ENCODE measurements at places on chromosomes 7 and 10. TPM values are rescaled to one million over a fixed set of nuclear protein-coding genes. Genes with fewer than 3 reads are reported as not detected.

DNA sequence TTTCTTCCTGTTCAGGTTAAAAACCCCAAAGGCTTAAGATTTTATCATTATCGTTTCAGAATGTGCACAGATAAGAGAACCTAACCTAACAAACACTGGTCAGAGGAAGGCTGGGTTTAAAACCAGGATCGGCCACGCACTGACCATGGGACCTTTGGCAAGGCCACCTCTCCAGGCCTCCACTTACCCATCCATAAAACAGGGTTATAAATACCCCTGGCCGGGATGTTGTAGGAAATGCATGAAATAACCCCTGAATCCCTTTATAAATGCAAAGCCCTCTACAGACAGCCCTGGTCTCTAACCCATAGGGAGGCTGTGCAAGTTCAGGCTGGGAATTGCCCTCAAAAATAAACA lies 418 bp downstream of the DEPP1 start:
- DNase-seq: no peak

GRCh38 chr10:54368984-54369383 lies 432.0 kb downstream of the PCDH15 start:
- DNase-seq: no peak

GRCh38 chr10:75070476-75070875 lies 41.0 kb upstream of the SAMD8 start:
- DNase-seq: peak; percentile 41

GRCh38 chr7:156935250-156935649 lies 14.3 kb upstream of the NOM1 start:
- DNase-seq: no peak

DNA sequence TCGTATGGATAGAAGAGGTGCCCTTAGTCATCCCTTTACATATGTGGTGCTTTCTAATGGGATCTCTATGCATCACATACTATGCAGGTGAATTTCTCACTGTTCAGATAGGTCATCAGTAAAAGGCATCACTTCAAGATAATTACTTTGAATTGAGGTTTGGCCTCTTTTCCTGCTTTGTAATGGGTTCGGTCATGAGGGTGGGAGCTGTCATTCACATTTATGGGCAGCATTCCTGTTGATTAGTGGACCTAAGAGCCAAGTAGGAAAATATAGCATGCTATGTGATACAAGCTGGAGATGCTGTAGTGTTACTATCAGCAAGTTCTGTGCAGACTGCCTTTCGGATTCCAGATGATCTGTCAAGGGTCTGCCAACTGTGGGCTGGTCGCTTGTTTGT lies 156.3 kb downstream of the LCOR start:
- DNase-seq: no peak

DNA sequence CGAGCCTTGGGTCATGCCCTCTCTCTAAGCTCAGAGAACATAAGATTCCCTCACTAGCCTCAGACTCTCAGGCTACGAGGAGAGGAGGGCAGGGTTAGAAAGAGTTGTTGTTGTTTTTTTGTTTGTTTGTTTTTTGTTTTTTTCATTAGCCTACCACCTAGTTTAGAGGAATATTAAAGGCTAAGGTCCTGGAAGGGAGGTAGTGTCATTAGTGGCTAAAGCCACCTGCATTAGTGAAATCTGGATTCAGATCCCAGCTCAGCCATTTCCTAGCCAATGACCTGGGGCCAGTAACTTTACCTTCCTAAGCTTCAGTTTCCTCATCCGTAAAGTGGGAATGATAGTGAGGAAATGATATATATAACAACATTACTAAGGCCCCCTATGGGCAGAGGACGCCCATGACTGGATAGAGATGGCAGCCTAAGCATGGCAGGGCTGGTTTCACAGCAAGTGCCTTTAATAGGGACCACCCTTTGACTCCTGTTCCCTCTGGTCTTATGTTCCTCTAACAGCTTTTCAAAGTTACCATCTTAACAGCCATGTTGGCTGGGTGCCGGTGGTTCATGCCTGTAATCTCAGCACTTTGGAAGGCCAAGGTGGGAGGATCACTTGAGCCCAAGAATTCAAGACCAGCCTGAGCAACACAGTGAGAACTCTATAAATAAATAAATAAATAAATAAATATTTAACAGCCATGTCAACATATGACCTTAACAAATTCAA lies 5.1 kb downstream of the DDIT4 start:
- DNase-seq: no peak

DNA sequence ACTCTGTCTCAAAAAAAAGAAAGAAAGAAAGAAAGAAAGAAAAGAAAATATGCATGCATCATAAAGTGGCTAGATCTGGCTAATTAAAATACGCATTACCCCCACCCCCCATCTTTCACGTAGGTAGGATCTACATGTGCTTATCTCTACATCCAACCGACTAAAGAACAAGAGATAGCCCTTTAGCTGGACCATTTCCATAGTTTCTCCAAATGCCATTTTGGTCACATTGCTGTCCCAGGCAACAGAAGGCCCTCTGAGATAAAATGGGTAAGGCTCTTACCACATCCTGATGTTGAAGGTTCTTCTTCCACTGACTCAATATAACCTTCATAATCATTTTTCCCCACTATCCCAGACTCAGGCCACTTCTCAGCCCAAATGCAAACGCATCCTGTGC lies 31.5 kb downstream of the PIK3AP1 start:
- no peak for DNase-seq

- peak; percentile 51 for DNase-seq
Measured at GRCh38 chr7:94907811-94908322, 473 bp downstream of the PPP1R9A start.

DNA sequence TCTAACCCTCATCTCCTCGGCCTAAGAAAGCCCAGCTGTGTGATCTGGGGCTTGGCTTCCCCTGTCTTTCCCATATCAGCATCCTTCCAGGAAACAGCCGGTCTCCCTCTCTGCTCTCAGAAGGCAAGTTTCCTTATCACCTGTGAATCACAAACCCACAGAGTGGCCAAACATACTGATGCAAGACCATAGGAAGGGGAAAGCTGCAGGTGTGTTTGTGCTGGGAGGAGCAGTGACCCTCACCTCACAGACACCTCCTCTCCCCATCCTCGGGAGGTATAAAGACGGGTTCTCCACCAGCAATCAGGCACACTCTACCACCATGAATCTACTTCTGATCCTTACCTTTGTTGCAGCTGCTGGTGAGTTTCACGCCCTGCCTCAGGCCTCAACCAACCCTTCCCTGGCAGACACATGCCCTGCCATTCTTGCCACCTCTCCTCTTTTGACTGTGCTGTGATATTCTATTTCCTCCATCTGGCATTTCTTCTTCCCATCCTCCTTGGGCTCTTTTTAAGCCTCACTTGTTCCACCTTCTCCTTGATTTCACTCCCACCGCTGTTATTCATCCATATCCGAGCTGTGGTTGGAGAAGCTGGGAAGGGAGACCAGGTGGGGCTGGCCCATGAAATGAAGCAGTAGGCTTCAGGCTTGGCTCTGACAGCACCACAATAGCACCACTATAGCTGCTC lies at the start of gene PRSS2:
TSS of gene PRSS2 (plus strand) at position 310 of the 692 bp plus-strand sequence. CDS start at position 323, 13 bp downstream.
- DNase-seq: no peak

DNA sequence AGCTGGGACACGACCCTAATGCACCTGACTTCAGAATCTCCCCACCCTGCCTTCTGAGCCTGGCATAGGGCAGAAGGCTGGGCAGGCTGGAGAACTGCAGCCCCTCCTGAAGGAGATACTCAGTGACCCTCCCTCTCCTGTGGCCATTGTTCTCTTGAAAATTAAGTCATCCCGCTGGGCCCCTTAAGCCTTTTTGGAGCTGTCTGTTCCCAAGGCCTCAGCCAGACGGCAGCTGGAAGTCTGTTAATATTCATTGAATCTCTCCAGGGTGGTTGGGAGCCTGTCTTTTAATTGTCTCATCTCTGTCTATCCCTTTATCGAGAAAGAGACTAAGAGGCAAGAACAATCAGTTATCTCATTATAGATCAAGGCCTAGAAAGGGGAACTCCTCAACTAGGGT lies 118.1 kb upstream of the PCBD1 start:
- DNase-seq: no peak

- DNase-seq: no peak
Measured at GRCh38 chr10:127123626-127124025, 72.8 kb downstream of the INSYN2A start.

DNA sequence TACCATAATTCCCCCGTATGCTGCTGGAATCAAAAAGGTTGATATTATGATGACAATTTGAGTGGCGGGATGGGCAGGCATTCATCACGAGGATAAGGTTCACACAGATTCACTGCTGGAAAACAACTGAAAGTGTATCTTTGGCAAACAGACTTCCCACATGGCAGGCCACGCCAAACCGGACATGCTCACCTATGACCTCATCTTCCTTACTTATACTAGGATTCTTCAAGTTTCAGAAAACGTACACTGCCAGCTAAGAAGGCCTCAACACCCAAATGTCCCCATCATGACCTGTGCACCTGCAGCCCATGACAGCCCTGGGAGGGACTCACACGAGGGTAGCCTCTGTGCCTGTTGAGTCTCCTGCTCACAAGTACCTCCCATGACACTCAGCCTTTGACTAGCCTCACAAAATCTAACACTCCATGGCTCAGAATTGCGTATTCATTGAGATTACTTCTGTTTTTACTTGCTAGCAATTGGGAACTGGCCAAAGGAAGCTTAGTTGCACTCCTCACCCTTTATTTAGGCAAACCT lies 259.0 kb upstream of the GHITM start:
- DNase-seq: no peak

DNA sequence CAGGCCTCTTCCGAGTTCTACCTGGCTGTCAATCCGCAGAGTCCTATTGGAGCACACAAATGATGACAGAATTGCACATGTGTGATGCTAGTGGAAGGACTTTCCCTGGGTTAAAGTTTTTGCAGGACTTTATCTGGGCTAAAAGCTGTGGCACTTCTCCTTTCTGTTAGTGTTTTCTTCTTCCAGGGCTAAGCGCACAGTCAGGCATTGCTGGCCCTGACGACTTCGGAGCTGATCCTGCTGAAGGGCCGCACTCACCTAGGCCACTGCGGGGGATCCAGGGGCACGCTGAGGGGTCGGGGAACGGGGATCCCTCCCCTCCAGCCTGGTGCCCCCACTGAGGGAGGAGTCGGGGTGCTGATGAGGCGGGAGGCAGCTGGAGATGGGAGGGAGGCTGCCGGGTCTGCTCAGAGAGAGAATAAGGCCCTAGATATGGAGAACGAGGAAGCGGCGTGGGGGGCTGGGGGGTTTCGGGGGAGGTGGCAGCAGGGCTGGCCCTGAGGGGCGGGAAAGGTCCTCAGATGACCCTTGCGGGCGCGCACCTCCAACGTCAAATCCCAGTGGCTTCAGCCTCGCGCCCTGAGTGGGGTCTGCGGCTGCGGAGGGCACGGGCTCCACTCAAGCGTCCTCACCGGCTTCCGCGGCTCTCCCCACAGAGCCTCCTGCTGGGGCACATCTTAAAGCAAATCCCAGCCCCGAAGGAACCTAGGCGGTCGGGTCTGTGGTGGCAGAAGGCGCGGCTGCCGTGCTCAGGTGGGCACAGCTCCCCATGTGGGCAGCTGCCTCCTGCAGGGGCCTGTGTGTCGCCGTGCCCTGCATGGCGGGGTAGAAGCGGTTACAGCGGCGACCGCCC lies 30.9 kb downstream of the AGR3 start:
- DNase-seq: no peak

- no peak for DNase-seq
Measured at GRCh38 chr10:34386921-34387320, 428.2 kb downstream of the PARD3 start.

GRCh38 chr10:122157451-122157850 lies 113.6 kb upstream of the BTBD16 start:
- DNase-seq: no peak

- DNase-seq: no peak
Measured at GRCh38 chr7:12694817-12695216, 7.4 kb downstream of the ARL4A start.

- no peak for DNase-seq
Measured at GRCh38 chr7:1024331-1024841, 20.0 kb upstream of the GPR146 start.

DNA sequence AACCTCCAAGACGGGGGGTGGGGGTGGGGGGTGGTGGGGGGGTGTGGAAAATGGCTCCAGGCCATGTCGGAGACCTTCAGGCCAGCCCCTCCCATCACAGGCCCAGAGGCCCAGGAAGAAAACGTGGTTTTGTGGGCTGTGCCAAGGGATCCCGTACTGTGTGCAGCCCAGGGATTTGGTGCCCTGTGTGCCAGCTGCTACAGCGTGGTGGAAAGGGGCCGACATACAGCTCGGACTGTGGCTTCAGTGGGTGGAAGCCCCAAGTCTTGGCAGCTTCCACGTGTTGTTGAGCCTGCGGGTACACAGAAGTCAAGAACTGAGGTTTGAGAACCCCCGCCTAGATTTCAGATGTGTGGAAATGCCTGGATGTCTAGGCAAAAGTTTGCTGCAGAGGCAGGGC lies 259.7 kb downstream of the HGF start:
- DNase-seq: no peak

DNA sequence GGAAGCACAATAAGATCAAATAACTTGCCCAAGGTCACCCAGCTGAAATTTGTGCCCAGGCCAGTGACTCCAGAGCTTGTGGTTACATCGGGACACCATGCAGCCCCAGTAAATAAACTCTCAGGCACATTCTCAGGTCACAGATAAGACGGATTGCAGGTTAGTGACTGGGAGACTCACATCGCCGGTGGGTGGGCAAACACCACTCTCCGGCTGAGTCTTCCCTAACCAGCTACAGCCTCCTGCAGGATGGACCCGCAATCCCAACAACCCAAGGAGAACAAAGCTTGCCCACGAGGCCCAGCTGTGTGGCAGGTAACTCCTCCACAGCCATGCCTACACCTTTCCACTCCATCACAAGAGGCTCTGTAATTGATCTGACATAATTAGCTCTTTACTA lies 81.7 kb upstream of the EFCAB10 start:
- DNase-seq: no peak

DNA sequence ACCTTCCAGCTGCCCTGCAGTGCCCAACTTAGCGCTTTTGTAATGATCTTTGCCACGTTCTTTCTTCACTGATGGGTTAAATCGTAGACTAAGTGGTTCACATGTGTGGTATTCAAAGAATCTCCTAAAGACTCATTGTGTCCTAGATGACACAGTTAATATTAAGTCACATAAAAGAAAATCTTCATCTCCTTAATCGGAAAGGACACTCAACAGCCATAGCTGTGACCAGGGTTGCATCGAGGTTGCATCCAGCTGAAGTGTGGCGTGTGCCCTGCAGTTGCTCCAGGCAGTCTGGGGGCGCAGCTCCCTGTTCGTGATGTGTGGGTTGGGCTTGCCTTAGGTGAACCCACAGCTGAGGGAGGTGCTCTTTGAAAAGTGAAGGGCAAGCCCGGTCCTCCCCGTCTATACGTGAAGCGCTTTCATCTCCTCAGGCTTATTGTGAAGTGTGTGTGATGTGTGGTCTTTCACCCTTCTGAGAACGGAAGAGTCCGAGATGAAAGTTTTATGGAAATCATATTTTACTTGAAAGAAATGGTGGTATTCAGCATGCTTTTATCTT lies 122.7 kb downstream of the TRRAP start:
- no peak for DNase-seq

GRCh38 chr7:41756650-41757182 lies 53.8 kb upstream of the INHBA start:
- DNase-seq: no peak

The VIPR2 gene
- total RNA-seq: not detected

The PRTFDC1 gene
- 15.9 TPM for total RNA-seq

The SPDYE1 gene
- not detected for total RNA-seq

The SEMA3C gene
- 93.4 TPM for total RNA-seq

The COL17A1 gene
- total RNA-seq: 175 TPM

The TPK1 gene
- total RNA-seq: 13.5 TPM

The LEP gene
- total RNA-seq: 2.2 TPM

The UFSP1 gene
- 3.1 TPM for total RNA-seq

The MINDY4 gene
- total RNA-seq: 28.4 TPM

The MORN4 gene
- 0.48 TPM for total RNA-seq

The STEAP1B gene
- total RNA-seq: 12.3 TPM

The OR2A42 gene
- total RNA-seq: 0.48 TPM

The LIPN gene
- total RNA-seq: not detected

The GRM8 gene
- 4.1 TPM for total RNA-seq

The NT5C3A gene
- 47.2 TPM for total RNA-seq

All from umbilical cord (tissue), 2 donors.